ENCODE measurements at places on chromosomes 1 and 21. TPM values are rescaled to one million over a fixed set of nuclear protein-coding genes. Genes with fewer than 3 reads are reported as not detected.

LRRC39 gene
- total RNA-seq = not detected

GRCh38 chr1:1083416-1084371, 9.6 kb upstream of the RNF223 start:
- DNase-seq = no peak

LRRC71 gene
- total RNA-seq = 0.26 TPM

GSTM4 gene
- total RNA-seq = 19.8 TPM

DNA sequence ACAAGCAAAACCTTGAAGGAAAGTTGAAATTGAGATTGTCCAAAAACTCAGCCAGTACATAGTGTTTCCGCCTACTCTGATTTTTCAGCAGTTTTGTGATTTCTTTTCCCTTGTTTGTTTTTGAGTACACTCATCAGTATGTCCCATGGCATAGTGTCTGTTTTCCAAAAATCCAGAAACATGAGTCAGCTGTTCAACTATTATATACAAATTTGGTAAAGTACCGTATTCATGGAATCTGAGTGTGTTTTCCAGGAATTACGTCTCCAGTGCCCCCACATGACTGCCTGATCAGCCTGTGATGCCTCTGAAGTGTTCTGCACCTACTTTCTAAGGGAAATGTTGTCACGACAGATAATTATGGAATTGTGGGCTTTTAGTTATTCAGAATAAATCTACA, 186.8 kb downstream of the LTN1 start:
- peak; percentile 78 for DNase-seq

GRCh38 chr21:28421716-28422524, 570.8 kb downstream of the LTN1 start:
- DNase-seq = peak; percentile 18

GRCh38 chr1:2334883-2335534, 56.3 kb downstream of the MORN1 start:
- no peak for DNase-seq

ADGRL4 gene
- total RNA-seq = 11.8 TPM

DNA sequence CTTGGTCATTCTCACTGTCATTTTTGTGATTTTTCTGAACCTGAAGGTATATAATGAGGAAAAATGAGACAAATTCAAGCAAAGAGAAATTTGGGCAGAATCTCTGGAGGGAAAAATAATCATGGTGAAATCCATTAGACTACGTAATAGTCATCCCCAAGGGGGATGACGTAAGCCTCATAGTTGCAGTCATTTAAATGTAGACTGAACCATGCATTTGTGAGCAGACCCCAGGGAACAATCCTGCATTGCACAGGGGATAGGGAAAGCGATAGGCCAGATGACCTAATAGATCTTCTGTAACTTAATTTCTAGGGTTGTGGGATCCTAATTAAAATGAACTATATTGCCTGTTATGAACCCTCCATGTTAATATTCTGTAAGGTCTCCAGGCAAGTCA, 167.4 kb upstream of the C1orf21 start:
- no peak for DNase-seq

Measured in HFFc6 (cell line).